ENCODE measurements at places on chromosomes 6 and 20.

- DNase-seq: no peak
Measured at GRCh38 chr6:124090491-124090890, 286.8 kb downstream of the NKAIN2 start.

DNA sequence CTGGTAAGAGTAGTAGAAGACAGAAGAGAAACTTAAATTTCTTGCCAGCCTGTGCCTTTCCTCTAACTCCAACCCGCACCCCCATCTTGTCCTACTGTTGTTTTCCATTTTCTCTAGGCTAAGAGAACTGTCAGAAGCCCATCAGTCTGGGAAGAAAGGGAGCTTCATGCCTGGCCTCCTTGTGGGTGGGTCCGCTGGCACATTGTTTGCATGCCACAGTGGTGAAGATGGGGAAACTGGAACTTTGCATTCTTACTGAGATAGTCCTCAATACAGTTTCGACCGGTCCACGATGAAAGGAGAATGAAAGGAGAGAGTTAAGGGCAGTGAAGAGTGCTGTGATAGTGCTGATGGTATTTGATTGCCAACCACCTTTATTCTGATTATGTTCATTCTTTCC, 103.1 kb downstream of the TCP11 start:
- no peak for DNase-seq

DNA sequence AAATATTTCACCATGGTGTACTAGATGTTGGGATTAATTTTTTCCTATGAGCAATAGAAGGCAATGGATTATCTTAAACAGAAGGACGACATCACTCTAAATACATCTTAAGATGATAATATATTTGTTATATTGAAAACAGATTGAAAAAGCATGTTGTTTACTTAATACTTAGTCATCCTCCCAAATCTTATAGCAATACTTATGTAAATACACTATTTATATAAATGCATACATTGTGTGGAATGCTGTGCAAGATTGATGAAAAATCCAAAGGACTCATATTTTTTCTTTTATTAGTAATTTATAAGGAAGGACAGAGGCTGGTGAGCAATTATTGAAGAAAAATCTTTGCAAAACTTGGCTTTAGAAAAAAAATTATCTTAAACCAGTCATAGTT, 593.5 kb downstream of the MMUT start:
- no peak for DNase-seq

GRCh38 chr6:117465691-117466090, 16.8 kb upstream of the DCBLD1 start:
- no peak for DNase-seq

GRCh38 chr6:143637691-143638090, 40.1 kb upstream of the PHACTR2 start:
- DNase-seq: no peak

DNA sequence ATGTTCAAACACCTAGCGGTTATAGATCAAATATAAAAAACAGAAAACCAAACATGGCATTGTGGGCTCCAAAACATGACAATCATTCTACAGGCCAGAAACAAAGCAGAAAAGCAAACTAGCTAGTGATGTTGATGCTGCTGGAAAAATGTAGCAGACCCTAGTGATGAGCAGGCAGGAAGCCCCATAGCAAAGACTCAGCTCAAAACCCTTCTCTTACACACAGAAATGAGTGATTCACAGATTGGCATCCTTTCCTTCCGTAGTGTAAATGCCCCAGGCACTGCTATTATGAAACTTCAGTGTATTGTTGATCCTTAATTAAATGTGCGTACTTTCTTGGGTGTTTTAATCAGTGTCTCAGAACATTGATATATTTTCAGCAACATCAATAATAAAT, 425.1 kb downstream of the UTRN start:
- DNase-seq: peak; percentile 87

DNA sequence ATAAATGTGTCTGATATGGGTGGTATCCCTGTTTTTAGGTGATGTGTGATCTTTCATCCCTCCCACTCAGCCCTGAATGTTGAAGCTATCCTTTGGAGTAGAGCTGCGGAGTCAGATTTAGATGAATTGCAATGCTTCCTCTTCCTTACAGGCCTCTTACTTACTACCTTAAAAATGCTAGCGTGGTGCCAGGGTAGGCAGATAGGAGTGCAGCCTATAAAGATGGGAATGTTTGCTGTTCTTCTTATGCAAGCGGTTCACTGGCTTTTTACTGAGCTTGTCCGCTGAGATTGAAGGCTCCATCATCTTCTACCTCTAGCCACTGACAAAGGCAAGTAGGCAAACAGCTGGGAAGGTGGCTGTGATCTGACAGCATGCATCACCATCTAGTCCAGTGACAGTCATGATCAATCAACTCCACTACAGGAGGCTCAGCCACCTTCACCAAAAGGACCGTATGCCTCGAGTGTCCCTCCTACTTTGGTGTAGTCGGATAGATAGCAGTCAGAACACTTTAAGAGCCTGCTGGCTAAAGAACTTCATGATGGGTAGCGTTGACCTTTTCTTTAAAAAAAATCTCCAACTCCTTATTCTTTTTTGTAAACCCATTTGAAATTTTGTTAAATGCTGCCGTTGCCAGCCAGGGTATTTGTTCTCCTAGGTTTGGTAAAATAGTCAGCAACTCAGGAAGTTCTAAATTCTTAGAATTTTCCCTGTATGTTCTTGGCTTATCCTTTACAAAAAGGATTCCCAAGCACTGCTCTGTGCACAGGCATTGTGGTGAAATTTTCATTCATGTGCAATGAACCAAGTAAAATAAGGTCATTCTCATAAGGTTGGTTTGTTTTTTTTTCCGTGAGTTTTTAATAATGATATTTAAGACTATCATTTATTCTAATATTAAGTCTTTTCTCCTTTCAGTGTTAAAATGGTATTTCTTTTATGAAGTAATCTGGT, 169.6 kb downstream of the MTHFD1L start:
- no peak for DNase-seq

- no peak for DNase-seq
Measured at GRCh38 chr20:31906001-31906400, 35.6 kb downstream of the TTLL9 start.

- DNase-seq: no peak
Measured at GRCh38 chr6:56913285-56914074, 41.4 kb upstream of the BEND6 start.

- no peak for DNase-seq
Measured at GRCh38 chr6:107329063-107329860, 130.1 kb downstream of the PDSS2 start.

GRCh38 chr20:1907586-1907985, 12.4 kb downstream of the SIRPA start:
- DNase-seq: no peak

DNA sequence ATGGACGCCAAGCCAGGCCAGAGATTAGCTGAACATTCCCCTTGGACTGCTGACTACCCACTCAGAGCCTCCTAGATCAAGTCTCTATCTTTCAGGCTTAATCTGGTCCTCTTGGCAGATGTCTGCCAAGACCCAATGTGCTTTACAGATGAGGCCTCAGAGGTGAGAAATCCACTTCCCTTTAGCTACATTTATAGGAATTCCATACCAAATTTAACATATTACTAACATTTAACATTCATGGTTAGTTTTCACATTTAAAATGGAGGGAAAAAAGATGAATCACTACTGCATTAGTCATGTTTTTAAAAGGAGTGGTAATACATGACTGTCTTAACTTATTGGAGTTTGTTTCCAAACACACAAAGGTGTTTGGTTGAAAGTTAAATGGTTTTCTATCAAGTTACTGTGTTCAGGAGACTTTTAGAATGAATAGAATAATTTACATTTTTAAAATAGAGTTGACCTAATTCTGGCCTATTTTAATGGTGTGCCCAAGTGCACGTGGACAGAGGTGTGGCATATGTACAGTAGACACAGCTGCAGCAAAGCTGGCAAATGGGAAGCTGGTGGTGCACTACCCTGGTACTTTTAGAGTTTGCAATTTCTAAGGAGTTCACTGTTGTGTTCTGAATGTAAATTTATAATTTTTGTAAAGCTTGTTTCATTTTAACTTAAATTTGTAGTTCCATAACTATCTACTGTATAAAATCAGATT, 41.9 kb upstream of the CALHM6 start:
- DNase-seq: peak; percentile 50

DNA sequence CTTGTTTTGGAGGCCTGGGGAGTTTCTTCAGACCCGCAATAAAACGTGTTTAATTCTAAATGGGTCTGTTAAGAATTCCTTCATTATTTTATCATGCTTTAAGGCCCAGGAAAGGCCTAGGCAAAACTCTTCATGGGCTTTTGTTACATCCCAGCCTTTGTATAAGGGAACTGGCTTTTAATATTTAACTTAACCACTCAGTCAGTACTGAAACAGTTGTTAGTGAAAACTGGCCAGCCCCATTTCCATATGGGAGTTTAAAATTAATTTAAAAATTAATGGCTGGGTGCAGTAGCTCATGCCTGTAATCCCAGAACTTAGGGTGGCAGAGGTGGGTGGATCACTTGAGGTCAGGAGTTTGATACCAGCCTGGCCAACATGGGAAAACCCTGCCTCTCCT, 213.2 kb upstream of the FKBP1C start:
- no peak for DNase-seq

DNA sequence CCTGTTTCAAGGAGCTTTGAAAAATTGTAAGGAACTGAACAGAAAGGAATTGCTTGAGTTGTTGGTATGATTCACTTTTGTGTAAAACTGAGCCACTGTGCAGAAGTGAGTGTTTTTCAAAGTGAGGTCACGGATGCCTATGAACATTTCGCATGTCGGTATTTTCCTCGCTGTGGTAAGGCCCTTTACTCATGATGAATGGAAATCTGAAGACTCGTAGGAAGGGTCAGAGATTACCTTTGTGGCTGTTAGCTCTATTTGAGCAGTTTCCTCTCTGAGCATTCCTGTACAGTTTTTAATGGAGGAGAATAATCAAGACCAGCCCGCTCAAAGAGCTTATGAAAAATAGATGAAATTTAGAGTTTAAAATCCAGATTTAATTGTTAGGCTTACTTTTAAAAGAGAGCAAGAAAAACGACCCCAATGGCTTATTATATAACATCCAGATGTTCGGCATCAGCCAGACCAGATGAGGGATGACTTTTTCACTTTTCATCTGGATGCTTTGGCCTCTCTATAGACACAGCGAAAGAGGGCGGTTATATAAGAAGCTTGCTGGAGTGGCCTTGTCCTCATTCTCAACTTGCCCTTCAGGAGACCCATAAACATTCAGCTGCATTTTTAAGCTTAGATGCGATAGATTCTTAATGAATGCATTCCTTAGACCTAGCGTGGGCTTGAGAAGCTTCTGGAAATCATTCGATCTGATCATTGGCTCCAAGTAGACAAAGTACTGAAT, 99.5 kb downstream of the CD83 start:
- peak; percentile 72 for DNase-seq

DNA sequence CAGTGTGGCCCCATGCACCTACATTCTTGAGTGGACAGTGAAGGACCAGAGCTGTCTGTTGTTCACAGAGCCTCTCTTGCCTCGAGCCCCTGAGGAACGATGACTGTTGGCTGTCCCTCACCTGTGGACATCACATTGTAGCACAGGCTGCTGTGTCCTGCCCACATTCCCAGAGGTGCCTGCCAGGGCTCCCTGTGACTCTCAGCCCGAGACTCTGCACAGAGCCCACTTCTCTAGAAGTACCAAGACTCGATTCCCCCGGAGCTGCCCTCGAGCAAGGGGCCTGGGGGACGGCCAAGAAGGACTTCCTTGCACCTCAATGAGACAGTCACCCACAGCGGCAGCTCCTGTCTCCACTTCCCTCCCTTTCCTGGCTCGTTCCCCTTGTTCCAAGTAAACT, 28.6 kb upstream of the DLGAP4 start:
- no peak for DNase-seq

DNA sequence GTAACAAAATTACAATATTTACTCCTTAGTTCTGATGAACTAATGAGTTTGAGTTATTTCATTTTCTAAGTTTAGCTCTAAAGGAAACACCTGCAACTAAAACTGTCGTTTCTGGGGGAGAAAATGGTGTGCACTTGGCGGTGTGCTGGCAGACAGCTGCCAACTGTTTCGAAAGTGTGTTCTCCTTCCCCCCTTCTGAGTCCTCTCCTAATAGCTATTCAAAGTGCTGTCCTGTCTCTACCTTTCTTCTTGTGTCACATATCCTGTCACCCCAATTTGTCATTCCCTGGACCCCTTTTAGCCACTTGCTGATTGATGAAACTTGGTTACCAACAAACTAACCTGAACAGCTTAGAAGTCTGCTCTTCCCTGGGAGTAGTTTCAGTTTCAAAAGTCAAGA, 4.9 kb upstream of the UBE2J1 start:
- no peak for DNase-seq

DNA sequence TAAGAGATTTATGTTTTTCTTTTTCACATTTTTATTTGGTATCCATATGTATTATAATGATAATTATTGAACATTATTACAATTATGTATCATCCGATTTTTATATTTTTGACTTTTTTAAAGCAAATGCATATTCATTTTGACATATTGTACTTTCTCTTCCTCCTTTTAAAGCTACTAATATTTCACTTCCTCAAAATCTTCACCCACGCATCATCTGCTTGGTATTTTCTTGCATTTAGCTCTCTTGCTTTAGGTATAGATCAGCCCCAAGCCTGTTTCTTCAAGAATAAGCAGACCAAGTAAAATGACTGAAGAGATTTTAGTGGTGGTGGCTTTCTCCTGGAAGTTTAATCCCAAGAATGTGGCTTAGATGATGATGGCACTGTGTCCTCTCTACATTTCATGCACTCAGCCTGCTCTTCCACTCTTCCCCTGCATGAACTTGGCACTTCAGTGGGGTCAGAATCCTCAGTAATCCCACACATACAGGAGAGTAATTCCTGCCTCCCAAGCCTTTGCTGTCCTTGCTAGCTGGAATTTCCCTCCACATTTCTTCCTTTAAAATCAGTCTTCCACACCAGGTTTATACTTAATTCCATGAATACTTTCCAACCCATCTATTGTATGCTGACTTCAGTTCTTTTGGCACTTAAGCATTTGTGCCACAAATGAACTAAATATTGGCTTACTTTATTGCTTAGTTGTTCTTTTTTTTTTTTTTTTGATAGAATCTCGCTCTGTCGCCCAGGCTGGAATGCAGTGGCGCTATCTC, 8.2 kb downstream of the NCOA7 start:
- DNase-seq: peak; percentile 28

GRCh38 chr6:14584450-14584849, 466.9 kb downstream of the CD83 start:
- no peak for DNase-seq

- DNase-seq: no peak
Measured at GRCh38 chr6:119717942-119718341, 368.4 kb upstream of the MAN1A1 start.

- DNase-seq: no peak
Measured at GRCh38 chr6:34648806-34649205, 47.8 kb downstream of the ILRUN start.

- DNase-seq: no peak
Measured at GRCh38 chr6:24649691-24650090, 3.7 kb upstream of the KIAA0319 start.

- no peak for DNase-seq
Measured at GRCh38 chr6:149336609-149336928, 19.1 kb downstream of the TAB2 start.

DNA sequence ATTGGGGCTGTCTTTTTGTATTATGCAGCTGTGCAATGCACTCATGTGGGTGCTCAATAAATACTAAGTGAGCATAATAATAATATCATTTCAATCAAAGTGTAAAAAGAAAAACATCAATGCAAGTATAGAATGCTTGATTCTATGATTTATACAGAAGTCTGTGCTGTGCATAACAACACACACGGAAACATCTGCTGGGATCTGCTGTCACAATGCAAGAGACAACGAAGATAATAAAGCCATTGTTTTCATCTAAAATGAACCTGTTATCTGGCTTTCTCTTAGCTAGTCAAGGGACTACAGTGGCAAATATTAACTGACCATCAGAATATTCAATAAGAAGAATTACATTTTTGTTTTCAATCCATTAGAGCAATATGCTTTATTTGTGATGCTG, 1156.9 kb upstream of the MAP3K7 start:
- DNase-seq: no peak

- peak; percentile 26 for DNase-seq
Measured at GRCh38 chr6:26124781-26125685, 37.8 kb downstream of the HFE start.
